RWPE1 (cell line): ENCODE measurements at places on chromosomes 13 and 19.

DNA sequence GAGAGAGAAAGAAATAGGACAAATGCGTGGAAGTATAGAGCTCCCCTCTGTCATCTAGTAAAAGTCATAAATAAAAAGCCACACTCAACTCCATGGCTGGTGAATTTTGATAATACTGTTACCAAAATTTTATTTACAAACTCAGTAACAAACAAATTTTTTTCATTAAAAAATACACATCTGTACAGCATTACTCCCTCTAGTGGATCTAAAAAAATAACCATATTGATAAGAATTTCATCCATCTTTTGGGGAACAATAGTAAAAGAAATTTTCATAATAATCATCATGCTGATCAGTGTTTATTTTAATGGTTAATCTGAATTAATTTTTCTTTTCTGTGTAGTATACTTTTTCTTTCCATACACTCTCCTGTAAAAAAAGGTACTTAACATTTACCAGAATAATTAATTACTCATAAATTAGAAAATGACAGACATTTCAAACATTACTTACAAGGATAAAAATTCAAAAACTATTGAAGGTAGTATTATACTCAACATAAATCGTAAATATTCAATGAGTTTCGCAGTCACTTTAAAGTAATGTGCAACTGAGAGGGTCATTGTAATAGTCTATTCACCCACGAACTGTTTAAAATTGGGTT lies 173.5 kb upstream of the LSM14A start:
- DNase-seq, result peak; percentile 20

GRCh38 chr19:18488838-18489626 lies 32.8 kb downstream of the ELL start:
- DNase-seq, result no peak

DNA sequence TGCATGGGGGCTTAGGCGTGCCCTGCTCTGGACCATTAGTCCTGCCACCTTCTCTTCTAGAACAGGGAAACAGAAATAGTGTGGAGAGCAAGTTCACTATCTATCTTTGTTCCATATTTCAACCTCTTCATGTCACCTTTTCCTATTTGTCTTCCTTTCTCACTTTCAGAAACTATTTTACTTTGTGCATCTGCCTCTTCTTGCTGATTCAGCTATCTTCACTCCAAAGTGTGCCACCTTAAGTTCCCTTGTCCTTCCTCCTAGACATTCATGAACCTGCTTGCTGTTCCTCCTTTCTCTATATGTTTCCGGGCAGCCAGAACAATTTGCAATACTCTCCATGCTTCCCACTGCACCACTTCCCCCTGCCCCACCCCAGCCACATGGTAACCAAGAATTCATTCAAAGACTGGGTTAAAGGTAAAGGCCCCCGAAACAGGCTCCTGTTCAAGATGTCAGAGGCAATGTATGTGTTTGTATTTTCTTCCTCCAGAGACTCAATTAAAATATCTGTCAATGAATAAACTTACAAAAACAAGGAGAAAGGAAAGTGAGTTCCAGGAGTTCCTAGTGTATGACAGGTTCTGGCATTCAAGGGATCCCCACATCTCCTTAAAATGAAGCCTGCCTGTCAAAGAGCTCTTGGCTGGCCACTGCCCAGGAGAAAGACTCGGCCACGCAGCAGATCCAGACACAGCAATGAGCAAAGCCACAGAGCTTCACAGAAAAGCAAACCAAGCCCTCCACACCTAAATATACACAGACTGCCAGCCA lies 268.1 kb downstream of the DNAJC15 start:
- DNase-seq, result no peak

DNA sequence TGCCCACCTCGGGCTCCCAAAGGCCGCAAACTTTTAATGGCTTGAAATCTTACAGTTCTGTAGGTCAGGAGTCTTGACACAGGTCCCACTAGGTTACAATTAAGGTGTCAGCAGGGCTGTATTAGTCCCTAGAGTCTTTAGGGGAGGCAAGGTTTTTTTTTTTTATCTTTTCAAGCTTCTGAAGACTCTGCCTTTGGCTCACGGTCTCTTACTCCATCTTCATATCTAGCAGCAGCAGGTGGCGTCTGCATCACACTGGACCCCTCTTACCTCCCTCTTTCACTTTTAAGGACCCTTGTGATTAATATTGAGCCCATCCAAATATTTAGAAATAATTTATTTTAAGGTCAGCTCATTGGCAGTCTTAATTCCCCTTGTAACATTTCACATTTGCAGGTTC lies 11.6 kb downstream of the MIR17HG start:
- no peak for DNase-seq

- DNase-seq, result no peak
Measured at GRCh38 chr13:34762312-34762711, 179.8 kb upstream of the NBEA start.

GRCh38 chr13:50365408-50366391 lies 350.5 kb downstream of the KCNRG start:
- DNase-seq, result peak; percentile 55

DNA sequence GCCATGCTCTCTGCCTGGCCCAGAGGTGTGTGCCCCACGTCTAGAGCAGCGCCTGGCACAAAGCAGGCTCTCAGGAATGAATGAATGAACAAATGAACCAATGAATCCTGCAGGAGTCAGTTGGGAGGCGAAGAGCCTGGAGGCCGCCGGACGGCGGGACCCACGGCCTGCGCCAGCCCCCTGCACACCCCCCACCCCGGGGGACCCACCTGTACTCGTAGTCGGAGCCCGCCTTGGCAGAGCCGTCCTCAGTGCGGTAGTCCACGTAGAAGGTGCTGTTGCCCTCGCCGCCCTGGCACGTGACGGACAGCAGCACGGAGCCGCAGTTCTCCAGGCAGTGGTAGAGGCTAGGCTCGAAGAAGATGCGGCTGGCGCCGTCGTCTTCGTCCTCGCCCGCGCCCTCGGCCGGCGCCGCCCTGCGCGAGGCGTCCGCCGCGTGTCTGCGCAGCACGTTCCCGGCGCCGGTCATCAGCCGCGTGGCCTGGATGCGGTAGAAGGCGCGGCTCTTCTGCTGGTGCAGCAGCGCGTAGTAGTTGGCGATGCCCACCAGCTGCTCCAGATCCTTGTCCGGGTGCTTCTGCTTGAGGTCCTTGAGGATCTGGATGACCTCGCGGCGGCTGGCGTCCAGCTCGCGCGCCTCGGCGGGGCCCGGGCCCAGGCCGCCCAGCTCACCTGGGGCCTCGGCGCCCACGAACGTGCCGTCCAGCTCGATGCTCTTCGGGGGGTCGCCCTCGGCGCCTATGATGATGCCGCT lies 14.8 kb downstream of the SLC8A2 start:
- no peak for DNase-seq

GRCh38 chr13:57552437-57552836 lies 79.1 kb upstream of the PCDH17 start:
- DNase-seq, result no peak

- no peak for DNase-seq
Measured at GRCh38 chr13:31798189-31798588, 58.9 kb downstream of the RXFP2 start.

DNA sequence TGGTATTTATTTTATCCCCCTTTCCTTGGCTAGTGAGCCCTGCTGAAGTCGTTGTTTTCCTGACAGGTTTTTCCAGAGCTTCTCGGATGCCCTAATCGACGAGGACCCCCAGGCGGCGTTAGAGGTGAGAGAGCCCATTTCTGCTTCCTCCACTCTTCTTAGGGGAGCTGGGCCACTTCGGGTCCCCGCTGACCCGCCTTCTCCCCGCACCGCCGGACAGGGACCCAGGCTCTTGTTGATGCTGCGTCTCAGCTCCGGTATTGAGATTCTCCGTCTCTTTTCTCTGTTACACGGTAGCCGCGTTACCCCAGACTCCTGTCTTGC lies 306 bp downstream of the SUGT1 start:
- no peak for DNase-seq

DNA sequence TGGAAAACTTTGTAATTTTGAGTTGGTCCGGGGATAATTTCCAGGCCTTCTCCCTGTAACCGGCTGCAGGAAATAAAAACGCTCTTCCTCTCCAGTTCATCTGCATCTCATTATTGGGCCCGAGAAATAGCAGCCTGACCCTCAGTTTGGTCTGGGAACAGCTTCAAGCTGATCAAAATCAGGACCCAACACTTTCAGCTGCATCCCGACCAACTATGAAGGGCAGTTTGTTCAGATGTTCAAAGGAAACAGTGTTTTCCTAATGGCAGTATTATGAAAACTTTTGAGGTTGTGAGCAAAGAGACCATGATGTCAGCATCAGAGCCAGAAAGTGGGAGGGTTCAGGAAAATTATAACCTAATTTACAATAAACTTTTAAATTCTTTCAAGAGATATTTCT lies 35.7 kb downstream of the STK24 start:
- DNase-seq, result no peak

GRCh38 chr13:36675213-36675536 lies 1.4 kb downstream of the SERTM1 start:
- DNase-seq, result no peak

DNA sequence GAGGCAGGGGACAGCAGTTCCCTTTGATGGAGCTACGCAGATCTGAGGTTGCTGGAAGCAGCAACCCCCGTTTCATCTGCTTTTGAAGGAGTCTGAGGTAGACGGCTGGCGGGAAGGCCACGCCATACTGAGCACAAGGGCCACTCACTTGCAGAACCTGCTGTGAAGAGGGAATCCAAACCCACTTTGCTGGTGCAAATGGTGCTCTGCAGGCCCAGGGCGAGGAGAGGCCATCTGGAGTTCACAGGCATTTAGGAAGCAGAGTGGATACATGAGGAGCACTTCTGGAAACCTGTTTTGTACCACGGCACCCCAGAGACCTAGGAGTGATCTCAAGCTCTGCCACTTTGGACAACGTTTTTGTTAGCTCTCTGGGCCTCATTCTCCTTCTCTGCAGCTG lies 227.8 kb downstream of the UQCRFS1 start:
- no peak for DNase-seq

GRCh38 chr19:1223018-1223855 lies 14.6 kb downstream of the CBARP start:
- DNase-seq, result no peak

DNA sequence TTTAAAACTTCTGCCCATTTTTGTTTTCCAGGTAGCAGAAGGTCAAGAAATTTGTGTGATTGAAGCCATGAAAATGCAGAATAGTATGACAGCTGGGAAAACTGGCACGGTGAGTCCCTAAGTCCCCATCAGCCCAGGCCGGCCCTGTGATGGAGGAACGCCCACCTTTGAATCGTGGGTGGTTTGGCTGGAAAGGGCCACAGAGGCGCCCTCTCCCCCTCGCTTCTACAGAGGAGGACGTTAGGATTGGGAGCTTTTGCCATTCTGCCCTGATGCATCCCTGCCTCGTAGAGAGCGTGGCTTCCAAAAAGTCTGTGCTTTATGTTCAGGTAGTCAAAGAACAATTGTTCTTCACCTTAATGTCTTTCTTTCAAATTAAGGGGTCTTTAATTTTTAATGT lies 60.9 kb downstream of the GGACT start:
- DNase-seq, result no peak

DNA sequence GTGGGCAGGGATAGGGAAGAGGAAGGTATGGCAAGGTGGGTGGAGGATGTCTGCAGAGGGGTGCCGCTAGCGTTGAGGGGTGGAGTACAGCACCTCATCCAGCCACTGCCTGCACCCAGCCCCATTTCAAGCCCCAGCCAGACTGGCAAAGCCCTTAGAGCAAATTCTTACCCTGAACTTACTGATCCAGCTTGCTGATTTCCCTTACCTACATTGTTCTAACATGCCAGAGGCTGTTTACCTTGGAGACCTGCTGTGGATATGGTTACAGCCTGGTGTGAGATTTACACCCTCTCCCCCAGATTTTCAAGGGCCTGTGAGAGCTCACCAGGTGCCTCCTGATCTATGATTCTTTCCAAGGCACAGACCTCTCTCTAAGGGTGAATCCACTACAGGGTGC lies 86.0 kb downstream of the ZNF726 start:
- DNase-seq, result peak; percentile 36

DNA sequence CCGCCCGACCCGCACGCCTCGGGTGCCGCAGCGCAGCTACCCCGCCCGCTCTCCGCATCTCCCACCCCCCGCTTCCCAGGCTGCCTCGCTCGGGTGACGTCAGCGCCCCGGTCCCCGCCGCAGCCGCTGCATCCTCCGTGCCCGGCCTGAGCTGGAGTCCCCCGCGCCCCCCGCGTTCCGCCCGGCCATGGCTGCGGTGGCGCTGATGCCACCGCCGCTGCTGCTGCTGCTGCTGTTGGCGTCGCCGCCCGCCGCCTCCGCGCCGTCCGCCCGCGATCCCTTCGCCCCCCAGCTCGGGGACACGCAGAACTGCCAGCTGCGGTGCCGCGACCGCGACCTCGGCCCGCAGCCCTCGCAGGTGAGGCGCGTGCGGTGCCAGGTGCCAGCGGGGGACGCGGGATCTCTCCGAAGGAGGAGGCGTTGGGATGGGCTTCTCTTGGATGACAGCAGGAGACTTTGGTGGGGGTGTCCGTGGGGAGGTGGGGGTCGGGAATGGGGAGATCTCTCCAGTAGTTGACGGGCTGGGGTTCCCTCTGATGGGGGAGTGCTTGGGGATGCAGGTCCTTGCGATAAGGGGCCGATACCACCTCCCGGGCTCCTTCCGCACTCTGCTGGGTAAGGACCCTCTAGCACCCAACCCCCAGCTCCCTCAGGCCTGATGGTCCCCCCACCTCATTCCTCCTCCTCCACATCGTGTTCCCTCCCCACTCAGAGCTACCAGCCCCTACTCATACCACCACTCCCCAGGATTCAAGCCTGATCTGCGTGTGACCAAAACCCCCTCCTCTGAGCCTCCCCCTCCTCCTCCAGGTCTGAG lies at the start of gene TMEM59L:
Gene TMEM59L (plus strand): TSS at position 99 of the 817 bp plus-strand sequence. CDS start 89 bp downstream, at position 188.
- DNase-seq, result no peak

- no peak for DNase-seq
Measured at GRCh38 chr13:30730526-30730925, 4.8 kb upstream of the ALOX5AP start.

DNA sequence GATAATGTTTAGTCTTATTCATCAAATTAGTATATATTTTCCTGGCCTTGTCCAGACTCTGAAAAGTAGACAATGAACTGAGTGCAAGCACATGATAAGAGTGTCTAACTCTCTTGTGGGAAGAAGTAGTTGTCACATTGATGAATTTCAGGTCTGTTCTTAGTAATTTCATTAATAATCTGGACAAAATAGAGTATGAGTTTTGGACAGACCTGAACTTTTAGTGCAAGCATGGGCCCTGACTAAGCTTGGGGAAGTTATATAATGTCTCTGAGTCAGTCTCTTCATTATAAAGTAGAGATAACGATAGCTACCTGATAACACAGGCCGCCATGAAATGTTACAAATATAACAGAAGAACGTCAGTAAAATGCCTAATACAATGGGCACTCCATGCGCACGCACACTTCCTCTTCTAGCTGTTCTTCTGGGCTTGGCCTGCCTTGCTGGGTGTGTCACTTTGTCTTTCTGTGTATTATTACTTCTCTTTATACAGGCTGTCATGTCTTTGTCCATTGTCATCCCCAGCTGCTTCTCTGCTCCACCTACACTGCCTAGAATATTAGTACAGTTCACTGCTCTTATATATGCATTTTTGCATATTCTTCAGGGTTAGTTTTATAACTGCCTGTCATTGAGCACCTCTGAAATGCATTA lies 129.1 kb upstream of the HTR2A start:
- no peak for DNase-seq

GRCh38 chr19:17951990-17952976 lies 14.6 kb upstream of the KCNN1 start:
- DNase-seq, result no peak

- no peak for DNase-seq
Measured at GRCh38 chr13:105915146-105915850, 620.2 kb downstream of the EFNB2 start.

GRCh38 chr19:14516746-14517438 lies 1.3 kb downstream of the DNAJB1 start:
- no peak for DNase-seq

- DNase-seq, result no peak
Measured at GRCh38 chr13:54633456-54633855, 1604.8 kb downstream of the OLFM4 start.

GRCh38 chr13:91805605-91806004 lies 407.2 kb downstream of the GPC5 start:
- no peak for DNase-seq
